ENCODE measurements at places on chromosomes 3 and 15.

- DNase-seq, result no peak
Measured at GRCh38 chr15:87711026-87711425, 545.5 kb downstream of the NTRK3 start.

- no peak for DNase-seq
Measured at GRCh38 chr3:42632146-42632545, 21.4 kb upstream of the ZBTB47 start.

DNA sequence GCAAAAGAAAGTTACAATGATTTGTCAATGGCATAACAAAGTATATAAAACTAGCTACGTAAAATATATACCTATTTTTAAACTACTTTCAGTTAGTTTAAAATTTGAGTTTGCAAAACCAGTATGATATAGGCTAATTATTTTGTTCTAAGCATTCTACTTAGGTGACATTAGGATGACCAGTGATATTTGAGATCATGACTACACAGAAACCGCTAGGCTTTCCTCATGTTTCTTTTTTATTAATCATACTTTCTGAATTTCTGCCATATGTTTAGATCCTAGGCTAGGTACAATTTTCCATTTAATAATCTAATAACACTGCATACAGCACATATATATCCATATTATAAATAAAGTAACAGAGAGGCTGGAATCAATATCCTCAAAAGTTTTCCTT is 52.4 kb upstream of the XRN1 start:
- no peak for DNase-seq

- no peak for DNase-seq
Measured at GRCh38 chr15:59691194-59691805, 2.2 kb upstream of the BNIP2 start.

DNA sequence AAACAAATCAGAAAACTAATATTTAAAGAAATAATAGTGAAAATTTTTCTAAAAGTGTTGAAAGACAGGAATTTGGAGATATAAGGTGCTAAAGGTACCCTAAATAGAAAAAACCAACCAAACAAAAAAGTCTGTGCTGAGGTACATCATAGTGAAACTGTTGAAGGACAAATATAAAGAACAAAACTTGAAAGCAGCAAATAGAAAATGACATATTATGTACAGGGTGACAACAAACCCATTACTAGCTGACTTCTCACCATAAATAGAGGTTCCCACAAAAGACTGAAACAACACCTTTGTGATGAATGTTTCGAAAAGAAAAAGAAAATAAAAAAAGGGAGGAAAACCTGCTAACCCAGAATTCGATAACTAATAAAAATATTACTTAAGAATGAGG is 502.5 kb upstream of the NECTIN3 start:
- no peak for DNase-seq

DNA sequence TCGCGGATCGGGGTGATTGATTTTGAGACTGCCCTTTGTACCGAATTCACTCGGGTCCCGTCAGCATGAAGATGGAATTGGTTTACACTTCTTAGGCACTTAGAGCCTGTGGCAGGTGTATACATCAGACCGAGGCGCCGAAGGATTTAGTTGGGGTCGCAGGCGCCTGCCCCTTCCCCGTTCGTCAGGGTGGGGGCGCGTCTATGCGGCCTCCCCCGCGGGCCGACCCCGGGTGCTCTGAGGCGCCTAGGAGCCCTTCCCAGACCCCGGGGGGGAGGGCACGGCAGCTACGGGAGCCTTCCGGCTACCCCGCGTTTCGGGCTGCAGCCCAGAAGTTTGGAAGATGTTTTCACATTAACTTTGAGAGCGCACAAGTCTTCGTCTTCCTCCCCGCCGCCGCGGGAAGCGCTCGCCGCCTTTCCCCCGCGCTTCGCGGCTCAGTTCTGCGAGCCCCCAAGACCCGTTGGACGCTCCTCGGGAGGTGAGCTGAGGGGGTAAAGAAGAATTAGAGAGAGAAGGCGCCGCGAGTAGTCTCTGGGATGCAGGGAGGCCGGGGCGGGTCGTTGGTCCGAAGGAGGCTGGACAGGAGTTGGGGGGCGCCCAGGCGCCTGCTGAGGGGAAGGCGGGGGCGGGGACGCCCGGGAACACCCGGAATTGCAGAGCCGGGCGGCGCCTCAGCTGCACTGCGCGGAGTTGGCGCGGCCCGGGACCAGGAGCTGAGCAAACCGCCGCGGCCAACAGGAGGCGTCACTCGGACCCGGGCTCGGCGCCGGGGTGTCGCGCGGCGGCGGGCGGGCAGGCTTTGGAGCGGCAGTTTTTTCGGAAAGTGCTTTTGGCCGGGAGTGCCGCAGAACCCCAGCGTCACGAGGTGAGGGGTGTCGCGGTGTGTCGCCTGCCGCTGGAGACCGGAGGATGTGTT is 780 bp downstream of the TIPARP start:
- no peak for DNase-seq

- peak; percentile 12 for DNase-seq
Measured at GRCh38 chr15:68933001-68933400, 2.7 kb downstream of the SPESP1 start.

- no peak for DNase-seq
Measured at GRCh38 chr3:81790117-81790516, 28.7 kb upstream of the GBE1 start.

GRCh38 chr3:177281292-177282118 is 84.2 kb upstream of the TBL1XR1 start:
- no peak for DNase-seq

DNA sequence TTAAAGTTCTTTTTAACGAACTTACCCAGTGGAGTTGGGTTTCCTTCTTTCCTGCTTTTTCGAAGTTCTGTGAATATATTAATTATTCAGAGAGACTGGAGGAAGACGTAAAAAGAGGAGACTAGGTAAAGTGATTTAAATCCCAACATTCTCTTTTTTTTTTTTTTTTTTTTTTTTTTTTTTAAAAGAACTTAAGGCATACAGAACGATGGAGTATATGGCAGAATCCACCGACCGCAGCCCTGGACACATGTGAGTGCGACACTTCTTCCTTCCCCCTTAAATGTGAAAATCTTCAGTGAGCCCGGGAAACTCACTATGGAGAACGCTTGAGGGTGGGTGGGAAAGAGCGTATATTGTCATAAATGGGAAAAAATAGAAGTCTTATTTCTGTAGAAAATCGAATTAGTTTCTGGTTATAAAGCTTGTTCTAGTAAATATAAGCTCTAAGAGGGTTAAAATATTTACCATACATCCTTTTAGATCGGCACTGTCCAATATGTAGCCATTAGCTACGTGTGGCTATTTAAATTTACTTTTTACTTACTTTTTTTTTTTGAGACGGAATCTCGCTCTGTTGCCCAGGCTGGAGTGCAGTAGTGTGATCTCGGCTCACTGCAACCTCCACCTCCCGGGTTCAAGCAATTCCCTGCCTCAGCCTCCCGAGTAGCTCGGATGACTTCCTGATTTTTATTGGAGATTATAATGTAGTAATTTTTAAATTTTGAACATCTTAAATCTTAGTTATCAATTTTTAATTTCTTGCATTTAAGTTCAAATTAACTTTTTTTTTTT is 892 bp downstream of the NMD3 start:
- DNase-seq, result no peak

DNA sequence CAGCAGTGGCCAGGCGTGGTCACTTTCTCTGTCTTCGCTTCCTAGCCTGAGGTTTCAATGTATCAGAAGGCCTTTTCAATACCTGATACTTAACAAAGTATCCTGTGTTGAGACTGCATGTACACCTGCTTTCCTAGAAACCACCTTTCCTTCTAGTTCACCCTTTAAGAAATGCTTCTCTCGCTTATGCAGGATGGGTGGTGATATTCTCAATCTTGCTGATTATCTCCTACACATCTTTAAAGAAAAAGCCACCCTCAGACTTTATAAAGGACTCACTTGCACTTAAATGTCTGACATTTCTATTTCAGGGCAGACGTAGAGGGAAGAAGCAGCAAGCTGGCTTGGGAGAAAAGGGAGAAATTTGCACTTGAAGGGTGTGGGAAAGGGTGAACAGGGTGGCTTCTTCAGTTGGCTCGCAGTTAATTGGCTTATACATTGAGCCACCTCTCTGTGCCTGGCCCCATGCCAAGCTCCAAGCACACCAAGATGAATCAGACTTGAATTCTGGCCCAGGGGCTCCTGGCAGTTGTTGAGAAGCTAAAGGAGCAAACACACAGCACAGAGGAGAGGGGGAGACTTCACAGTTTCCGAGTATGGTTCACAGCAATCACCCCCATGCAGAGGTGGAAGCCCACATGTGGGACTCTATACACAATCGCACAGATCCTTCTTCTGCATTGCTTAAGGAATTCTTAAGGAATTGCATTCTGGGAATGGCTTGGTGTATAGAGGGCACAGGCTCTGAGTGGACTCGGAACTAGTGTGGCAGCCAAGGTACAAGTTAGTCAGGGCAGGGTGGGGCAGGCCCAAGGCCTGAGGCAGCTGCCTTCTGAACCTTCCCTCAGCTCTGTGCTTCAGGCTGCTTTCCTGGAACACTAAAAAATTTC is 1.3 kb downstream of the ARL6IP5 start:
- DNase-seq, result peak; percentile 8

DNA sequence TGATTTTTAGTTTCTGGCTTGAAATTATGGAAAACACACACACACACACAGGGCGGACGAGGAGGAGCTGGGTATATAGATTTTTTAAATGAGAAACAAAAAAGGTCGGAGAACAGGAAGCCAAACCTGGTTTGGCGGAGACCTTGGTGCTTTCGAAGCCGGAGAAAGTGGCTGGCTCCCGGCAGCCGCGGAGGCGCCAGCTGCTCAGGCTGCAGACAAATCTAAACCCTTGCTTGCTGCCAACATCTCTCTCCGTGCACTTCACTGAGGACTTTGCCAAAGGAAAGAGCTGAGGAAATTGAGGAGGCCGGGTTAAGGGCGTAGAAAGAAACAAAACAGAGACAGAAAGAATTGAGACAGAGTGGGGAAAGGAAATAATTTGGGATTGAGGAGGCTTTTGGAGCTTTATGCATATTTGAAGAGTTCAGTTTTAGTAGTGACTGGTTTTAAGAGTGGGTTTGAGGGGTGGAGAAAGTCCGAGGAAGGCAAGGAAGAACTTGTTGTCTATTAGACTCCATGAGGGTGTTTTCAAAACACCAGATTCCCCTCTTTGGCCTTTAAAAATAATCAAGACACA is 2.2 kb downstream of the ZIC1 start:
- peak; percentile 30 for DNase-seq

DNA sequence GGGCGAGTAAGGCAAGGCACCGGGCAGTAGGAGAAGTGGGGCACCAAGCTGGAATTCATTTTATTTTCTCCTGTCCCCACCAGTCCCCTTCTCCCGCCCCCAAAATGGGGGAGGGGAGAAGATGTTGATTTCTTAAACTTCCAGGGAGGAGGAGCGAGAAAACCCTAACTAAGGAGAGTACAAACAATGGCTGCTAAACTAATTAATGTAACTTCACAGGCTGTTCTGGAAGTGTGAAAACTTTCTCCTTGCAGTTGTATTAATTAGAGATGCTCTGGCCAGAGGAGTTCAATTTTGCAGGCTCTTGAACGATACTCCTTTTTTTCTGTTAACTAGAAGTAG is 11.5 kb downstream of the ZIC4 start:
- no peak for DNase-seq

DNA sequence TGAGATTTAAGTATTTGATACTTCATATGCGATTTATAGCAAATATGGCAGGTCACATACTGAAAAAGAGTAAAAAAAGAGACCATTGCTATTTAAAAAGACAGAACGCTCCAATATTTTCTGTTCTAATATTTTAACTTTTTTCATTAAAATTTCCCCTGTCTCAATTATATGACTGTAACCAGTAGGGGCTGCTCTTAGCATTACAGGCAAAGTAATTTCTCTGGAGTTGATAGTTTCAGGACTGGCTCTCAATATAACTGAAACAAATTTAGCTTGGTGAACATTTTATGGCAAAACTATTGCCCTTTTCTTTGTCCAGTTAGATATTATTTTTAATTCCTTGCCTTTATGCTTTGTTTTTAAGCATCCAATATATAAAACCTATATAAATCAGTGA is 286.3 kb upstream of the ROBO2 start:
- no peak for DNase-seq

DNA sequence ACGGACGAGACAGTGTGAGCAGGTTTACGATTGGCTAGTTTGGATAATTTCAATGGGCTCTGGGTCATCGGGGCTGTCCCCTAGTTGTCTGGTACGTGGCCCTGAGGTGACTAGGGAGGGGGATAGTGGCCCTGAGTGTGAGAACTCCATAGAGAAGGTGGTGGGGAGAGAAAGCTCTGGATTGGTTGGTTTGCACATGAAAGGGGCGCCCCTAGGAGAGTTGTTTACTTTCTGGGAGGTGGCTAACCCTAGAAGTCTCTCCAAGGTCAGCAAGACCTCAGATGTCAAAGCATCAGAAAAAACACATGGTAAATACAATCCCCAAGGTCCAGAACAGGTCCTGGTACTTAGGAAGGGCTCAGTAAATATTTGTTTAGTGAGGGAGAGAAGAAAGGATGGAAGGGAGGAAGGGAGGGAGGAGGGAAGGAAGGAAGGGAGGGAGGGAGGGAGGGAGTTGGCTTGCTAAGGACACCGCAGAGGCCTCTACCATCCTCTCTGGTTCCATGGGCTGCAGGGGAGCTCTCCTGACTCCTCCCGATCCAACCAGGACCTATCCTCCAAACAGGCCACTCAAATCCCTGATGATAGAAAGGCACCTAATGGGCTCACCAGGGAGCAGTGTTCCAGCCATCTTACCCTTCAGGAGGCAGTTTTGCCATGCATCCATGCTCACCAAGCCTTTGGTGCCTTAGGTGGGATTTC is 3.0 kb upstream of the TRH start:
- DNase-seq, result no peak

- DNase-seq, result no peak
Measured at GRCh38 chr15:59283717-59284391, 77.2 kb downstream of the LDHAL6B start.

DNA sequence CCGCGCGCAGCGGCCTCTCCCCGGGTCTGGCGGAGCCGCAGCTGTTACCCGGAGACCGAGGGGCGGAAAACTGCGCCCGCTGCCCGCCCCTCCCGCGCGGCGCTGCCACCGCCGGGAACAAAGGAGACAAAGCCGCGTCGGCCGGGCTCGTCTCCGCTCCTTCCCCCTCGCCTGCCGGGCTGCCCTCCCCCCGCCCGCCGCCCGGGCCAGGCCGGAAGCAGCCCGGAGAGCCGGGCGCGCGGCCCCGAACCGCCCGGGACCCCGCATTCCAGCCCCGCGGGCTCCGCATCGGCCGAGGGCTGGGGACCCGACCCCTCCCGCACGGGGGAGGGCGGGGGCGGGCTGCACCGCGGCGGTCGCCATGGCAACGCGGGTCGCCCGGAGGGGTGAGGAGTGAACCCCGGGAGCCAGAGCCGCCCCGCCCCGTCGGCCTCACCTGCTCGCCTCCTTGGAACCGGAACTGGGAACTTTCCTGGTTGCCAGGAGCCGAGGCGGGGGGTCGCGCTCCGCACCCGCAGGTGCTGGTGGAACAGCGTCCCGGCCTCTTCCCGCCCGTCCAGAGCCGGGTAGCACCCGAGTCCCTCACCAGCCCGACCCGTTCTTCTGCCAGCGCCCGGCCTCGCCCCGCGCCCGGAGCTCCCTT is 448 bp downstream of the PLXNB1 start:
- no peak for DNase-seq

- DNase-seq, result peak; percentile 44
Measured at GRCh38 chr15:57861034-57861638, 154.6 kb downstream of the POLR2M start.

DNA sequence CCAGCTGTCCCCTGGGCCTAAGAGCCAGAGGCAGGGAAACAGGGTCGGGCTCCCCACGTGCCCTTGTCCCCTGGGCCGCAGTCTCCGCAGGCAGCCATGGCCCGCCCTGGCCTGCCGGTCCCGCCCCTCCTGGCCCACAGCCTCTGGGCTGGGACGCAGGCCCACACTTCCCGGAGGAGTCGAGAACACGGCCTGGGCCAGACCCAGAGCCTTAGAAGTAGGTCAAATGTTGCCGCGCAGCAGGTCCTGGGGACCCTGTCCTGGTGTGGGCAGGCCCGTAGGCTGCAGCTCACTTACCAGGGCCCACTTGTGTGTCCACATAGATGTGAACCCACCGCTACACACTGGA is 4.3 kb upstream of the MYL3 start:
- DNase-seq, result no peak

Measured in SK-N-MC (cell line).